Activated CD4-positive, alpha-beta memory T cell treated with anti-CD3 and anti-CD28 coated beads for 36 hours (primary cell): ENCODE measurements at places on chromosomes 2 and 18. TPM values are rescaled to one million over a fixed set of nuclear protein-coding genes. Genes with fewer than 3 reads are reported as not detected.

Gene ZEB2
- total RNA-seq = 16.8 TPM

DNA sequence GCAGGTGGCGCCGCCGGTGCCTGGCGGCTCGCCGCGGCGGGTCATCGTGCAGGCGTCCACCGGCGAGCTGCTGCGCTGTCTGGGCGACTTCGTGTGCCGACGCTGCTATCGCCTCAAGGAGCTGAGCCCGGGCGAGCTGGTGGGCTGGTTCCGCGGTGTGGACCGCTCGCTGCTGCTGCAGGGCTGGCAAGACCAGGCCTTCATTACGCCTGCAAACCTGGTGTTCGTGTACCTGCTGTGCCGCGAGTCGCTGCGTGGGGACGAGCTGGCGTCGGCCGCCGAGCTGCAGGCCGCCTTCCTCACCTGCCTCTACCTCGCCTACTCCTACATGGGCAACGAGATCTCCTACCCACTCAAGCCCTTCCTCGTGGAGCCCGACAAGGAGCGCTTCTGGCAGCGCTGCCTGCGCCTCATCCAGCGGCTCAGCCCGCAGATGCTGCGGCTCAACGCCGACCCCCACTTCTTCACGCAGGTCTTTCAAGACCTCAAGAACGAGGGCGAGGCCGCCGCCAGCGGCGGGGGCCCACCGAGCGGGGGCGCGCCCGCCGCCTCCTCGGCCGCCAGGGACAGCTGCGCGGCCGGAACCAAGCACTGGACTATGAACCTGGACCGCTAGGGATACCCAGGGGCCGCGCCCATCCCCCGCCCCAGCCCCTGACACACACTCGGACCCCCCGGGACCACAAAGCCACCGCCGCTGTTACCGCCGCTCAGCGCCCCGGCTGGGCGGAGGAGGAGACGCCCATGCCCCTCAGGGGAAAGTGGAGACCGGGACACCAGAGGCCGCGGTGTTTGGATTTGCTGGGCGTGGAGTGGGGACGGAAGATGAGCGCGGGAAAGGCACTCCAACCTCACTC, 1.1 kb downstream of the CDK5R2 start:
- no peaks in the 10 kb centered on the region for H3K36me3 ChIP-seq
- no peak for DNase-seq
- no peak overlapping the region for H3K27ac ChIP-seq

Gene ASPRV1
- 0.71 TPM for total RNA-seq

Gene CD226
- 63.9 TPM for total RNA-seq

DNA sequence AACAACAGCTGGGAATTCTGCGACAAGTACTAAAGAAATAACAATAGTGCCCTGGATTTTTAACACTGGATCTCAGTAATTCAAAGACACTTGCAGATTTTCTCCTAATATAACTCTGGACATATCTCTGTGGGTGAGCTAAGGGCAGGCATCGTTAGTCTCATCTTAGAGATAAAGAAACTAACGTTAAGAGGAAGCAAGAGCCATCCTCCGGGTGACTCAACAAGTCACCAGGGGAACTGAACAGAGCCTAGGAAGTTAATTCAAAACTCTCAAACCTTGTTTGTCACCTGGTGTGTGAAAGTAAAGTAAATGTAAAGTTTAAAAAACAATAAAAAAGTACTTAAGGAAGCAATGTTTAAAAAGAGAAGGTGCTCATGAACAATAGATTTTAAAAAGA, 41.6 kb upstream of the NRP2 start:
- H3K27me3 ChIP-seq = peaks cover 12% of the 10 kb centered on the region
- H3K27ac ChIP-seq = no peak overlapping the region
- no peak overlapping the region for H3K4me3 ChIP-seq
- H3K4me1 ChIP-seq = peaks cover 7% of the 10 kb centered on the region
- DNase-seq = no peak
- H3K36me3 ChIP-seq = no peaks in the 10 kb centered on the region

Gene GAREM2
- total RNA-seq = 2.8 TPM
